ENCODE measurements at places on chromosomes 4 and X. TPM values are rescaled to one million over a fixed set of nuclear protein-coding genes. Genes with fewer than 3 reads are reported as not detected.

ZNF718 gene
- 6.5 TPM for total RNA-seq

STIM2 gene
- total RNA-seq, result 53.4 TPM

TMEM31 gene
- total RNA-seq, result not detected

FBXL5 gene
- 56.0 TPM for total RNA-seq

RHOXF2B gene
- total RNA-seq, result not detected

PASD1 gene
- not detected for total RNA-seq

FRMPD3 gene
- total RNA-seq, result 0.26 TPM

Measured in body of pancreas (tissue), 4 donors.